ENCODE measurements at places on chromosomes 7 and 10.

- peak; percentile 80 for DNase-seq
These were observed 123.6 kb downstream of the SH3PXD2A start for GRCh38 chr10:103731609-103732270.

- no peak for DNase-seq
These were observed 177.5 kb downstream of the TWIST1 start for GRCh38 chr7:18939771-18940592.

GRCh38 chr10:121340271-121340831, 257.9 kb downstream of the FGFR2 start:
- DNase-seq = no peak

DNA sequence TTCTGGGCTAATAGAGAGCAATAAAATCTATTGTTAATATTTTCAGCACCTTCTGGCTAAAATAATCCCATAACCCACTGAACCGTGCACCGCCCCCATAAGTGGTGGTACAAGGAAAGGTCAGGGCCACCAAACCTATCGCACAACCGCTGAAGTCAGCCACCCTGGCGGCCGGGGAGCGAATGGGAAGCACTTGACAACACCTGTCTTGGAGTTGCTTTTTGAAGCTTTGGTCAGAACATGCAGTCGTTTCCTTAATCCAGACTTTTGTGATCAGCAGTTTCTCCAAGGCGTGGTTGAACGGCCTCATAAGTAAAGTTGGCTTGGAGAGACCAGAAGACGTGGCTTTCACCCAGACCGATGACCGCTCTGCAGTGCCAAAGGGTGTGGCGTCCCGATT, 97.4 kb downstream of the DNAJB6 start:
- no peak for DNase-seq

GRCh38 chr10:44388641-44389040, 3.7 kb upstream of the CXCL12 start:
- DNase-seq = no peak

GRCh38 chr10:80583685-80584084, 46.0 kb downstream of the SH2D4B start:
- DNase-seq = no peak

GRCh38 chr10:125124907-125125306, 35.5 kb downstream of the CTBP2 start:
- no peak for DNase-seq

- DNase-seq = no peak
These were observed 759.4 kb downstream of the CNTNAP2 start for GRCh38 chr7:146875981-146876380.

DNA sequence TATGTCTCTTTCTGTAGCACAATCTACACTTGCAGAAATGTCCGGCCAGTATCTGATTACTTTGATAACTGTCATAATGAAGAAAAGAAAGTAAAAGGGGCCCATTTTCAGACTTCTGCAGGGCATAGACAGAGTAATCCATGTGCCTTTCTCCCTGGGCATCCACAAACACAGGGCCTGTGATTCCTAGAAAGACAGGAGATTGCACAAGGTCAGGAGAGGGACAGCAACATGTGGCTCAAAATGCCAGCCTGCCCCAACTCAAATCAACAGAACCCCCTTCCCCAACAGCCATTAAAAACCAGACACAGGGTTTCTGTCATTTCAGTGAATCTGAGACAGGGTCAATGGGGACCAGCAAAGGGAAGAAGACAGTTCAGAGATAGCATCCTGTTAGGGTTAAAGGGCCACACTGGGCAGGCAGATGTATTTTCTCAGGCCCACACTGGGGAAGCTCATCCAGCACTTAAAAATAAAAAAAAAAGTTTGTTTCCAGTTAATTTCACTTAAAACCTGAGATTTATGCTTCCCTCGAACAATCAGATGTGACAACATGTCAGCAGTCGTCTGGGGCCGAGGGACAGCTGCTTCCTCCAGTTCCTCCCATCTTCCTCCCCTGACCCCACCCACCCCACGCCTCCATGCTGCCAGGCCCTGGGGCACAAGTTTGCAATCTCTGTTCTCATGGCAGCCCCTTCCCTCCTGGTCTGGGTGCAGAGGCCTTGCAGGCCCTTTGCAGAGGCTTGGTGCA, 30.7 kb upstream of the ACSL5 start:
- no peak for DNase-seq

GRCh38 chr7:41110186-41110585, 592.7 kb downstream of the INHBA start:
- DNase-seq = no peak

GRCh38 chr7:5594616-5595544, 171.2 kb upstream of the TNRC18 start:
- DNase-seq = no peak

DNA sequence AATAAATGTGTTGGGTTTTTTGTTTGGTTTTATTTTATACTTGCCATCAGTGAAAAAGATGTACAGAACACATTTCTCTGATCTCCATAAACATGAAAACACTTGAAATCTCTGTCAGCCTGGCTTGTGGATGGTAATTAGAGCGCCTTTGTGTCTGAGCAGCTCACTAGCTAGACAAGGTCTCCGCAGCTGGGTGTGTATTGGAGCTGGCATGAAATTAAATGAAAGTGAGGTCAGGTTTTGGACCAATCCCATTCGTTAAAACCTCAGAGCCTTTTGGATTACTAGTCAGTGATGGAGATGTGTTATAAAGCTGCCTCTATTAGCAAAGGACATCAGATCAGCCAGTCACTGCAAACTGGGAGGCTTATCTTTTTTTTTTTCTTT, 2.7 kb downstream of the FRAT1 start:
- DNase-seq = no peak

DNA sequence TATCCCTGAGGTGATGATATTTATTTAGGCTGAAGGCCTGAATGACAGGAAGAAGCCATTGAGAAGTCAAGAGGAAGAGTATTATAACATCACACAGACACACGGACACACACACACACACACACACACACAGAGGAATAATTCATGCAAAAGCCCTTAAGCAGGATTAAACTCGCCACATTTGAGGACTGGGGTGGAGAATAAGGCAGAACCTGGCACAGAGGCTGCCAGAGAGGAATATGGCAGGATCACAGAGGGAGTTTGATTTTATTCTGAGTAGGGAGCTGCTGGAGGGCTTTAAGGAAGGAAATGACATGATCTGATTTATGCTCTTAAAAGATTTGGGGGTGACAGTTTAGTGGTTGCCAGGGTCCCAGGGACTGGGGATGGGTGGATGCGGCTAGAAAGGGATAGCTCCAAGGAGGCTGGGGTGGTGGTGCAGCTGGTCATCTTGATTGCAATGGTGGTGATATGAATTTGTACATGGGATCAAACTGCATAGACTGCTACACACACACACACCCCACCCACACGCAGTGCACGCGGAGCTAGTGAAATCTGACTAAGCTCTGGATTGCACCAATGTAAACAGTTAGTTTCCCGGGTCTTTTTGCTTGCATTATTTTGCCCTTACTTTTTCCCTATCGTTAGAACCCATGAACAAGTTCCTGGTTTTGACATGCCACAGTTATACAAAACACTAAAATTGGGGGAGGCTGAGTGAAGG, 11.2 kb downstream of the SMURF1 start:
- no peak for DNase-seq

DNA sequence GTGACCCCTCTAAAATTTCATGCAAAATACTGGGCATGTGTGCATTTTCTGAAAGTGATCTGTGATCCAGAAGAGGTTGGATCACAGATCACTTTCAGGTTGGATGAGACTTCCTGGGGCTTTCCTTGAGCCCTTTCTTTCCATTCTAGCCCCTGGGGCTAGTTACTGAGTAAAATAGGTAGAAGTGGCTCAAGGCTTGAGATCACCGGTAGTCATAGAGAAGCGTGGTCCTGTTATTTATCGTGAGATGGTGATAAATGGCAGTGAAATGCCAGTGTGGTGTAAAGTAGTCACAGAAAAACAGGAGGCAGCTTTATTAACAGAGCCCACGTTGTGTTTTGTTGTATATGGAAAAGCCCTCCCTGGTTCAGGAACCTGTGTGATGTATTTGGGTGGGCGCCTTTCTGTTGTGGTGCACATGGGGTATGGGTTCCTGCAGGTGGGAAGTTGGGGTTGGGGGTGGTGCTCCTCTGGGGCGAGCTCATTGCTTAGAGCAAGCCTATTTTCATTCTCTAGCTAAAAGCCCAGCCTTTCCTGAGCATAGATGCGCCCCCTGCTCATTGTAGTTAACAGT, 34.0 kb upstream of the SH2D4B start:
- DNase-seq = no peak

DNA sequence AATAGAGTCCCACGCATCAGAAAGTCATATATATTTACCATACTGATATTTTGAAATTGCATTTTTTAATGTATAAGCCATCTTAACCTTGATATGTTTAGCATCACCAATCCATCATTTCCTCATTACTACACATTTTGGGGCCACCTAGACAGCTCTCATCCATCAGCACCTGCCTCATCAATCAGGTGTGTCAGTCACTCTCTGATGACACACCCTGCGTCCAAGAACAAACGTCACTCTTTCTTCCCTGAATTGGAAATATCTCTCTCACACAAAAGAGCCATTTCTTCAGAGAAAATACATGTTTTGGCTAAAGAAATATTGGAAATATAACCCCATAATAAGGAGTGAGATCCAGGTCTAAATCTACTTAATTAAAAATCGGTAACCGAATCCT, 38.9 kb upstream of the RSU1 start:
- DNase-seq = no peak

GRCh38 chr10:108736111-108736510, 1187.2 kb downstream of the XPNPEP1 start:
- no peak for DNase-seq

DNA sequence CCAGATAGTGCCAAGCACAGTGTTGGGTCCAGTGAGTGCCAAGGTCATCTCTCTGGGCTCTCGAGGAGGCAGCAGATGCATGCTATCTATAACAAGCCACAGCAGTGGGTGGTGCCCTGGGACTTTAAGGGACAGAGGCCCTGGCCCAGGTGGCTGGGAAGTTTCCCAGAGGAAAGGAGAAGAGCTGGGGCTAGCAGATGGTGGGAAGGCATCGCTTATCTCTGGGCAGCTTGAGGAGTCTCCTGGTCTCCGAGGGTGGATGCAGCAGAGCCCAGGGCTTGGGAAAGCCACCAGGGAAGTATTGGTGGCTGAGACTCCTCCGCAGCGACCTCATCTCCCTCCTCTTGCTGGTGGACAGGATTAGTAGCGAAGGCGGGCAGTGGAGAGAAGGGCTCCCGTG, 63.4 kb upstream of the LRRC4 start:
- DNase-seq = no peak

DNA sequence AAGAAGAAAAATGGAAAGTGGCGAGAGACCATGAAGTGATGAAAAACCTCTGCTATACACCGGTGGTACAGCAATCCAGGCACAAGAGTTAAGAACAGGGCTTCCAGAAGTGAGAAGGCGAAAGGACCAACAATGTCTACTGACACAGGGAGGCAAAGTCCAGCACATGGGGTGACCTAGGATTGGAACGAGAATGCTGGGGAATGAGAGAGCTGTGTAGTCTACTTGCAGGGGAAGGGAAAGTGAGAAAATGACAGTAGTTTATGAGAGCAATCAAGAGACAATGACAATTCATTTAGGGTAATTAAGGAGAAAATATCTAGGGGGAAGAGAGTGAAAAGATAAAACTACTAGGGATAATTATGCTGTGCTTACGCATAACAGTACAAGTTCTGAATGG, 169.2 kb downstream of the SLC25A13 start:
- no peak for DNase-seq

DNA sequence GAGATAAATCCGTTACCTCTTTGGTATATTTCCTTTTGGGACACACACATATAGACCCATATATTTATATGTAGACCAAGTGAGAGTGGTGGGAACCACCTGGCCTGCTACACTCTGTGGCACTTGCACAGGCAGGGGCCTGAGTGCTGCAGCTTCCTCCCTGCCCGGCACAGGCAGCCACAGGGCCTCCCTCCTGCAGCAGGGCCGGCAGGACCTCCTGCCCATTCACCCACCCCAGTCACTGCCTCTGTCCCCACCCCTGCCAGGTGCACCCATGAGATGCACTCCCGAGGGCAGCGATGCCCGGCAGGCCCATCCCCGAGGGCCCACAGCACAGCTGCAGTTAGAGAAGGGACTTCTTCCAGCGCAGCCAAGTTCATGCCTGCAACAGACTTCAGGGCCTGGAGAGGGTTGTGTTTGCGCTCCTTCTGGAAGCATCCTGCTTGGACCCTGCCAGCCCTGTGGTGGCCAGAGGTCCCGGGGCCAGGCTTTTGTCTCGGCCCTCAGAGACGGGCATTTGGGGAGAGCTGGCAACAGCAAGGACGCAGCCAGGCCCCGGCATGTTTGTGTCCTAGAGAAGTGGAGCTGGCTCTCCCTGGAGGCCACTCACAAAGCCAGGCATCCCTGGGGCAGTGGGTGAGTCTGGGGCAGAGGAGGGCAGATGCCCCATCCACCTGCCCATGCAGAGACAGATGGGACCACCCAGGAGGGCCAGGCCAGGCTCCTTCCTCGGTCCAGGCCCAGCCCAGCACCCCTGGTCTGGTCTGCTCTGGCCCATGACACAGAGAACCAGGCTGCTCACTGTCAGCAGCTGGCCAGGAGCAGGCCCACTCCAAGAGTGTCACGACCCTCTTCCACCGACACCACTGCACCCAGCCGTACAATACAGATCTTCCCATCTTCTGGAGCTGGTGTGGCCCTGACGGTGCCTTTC, 41.4 kb downstream of the PWWP2B start:
- DNase-seq = no peak

DNA sequence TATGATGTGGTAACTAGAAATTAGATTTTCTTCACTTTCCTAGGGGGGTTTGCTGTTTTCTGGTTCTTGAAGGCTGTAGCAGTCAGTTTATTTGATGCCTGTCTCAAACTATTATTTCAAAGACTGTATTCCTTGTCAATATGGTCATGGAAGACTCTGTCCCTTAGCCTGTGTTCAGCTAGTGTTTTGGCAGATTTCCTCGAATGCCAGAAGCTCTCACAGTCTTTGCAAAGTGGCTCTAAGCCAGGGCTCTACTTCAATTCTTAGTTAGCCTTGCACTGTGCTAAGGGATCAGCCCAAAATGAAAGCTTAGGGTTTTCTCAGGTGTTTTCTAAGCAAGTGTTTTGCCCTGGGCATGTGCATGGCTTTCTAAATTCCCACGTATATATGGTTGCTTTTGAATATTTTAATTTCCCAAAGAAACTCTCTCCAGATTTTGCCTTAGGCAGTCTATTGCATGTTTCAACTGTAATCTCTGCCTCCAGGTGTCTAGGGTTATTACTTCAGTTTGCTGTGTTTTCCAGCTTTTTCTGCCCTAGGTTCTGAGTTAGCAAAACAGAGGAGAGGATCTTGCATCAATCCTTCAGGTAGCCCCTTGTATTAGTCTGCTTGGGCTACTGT, 7.2 kb upstream of the C1GALT1 start:
- no peak for DNase-seq

Measured in foreskin melanocyte (primary cell).